ENCODE measurements at places on chromosomes 16 and 17.
A peak's percentile ranks its signal among the peaks of the same experiment; 100 is the strongest.

DNA sequence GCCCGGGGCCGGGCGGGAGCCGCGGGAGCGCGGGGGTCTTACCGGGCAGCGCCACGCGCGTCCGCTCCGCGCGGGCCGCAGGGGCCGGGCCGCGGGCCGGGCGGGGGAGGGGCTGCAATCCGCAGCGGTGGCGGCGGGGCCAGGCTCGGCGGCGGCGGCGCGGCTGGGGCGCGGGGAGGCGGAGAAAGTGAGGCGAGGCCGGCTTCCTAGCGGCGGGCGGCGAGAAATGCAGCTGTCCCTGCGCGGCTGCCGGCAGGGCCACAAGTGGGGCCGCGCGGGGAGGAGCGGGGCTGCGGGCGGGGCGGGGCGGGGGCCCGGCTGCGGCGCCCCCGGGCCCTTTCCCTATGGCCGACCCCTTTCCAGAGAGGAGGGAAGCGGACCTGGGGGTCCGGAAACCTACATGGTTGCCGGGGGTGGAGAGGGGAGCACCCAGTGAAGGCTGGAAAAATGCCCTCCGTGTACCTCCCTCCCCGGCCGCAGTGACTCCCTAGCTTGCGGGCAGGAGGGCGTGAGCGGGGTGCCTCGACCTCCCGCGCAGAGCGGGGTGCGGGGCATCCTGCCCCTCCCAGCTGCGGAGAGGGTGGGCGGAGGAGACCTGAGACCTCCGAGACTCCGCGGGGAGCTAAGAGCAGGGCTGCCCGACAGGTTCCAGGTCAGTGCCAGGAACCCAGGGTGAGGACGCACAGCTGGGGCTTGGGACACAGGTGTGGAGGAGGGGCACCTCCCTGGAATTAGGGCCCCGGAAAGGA lies at the start of gene CUEDC1:
CUEDC1 (minus strand) TSS at position 230 of the 749 bp plus-strand sequence. CDS start 69,848 bp downstream, outside the sequence.
- DNase-seq, result peak; percentile 63

GRCh38 chr17:79454826-79455225 lies 156.0 kb downstream of the RBFOX3 start:
- no peak for DNase-seq

GRCh38 chr17:36594626-36595401 lies 3.1 kb downstream of the DHRS11 start:
- DNase-seq, result no peak

DNA sequence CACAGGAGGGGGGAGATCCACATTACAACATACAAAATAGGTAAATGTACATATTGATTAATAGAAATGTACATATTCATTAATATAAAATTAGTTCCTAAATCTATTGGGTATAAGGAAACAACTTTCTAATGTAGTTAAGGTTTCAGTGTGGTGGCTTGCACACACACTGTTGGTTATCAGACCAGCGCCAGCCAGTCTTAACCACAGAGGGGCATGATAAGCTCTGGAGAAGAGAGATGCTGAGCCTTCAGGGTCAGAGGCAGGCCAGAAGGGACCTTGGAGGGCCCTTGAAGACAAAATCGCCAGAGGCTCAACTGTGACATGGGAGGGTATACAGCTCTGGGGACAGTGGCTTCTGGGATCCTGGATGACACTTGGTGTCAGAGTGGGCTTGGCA lies 10.9 kb upstream of the ZFP90 start:
- DNase-seq, result no peak

DNA sequence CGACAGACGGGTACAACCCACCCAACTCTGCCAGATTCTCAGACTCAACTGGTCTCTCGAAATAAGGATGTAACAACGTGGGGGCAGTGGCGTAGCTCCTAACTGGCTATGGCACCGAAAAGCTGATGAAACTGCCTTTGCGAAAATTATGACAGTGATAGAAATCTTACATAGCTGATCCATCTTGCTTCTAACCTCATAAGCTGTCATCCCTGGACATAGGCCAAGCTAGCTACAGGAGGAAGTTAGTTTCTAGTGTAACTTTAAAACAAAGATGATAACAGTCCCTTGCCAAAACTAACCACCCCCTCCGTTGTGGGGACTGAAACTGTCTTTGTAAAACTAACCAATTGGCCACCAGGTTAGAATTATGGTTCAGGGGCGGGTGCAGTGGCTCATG lies 220.1 kb downstream of the SLC39A11 start:
- no peak for DNase-seq

- DNase-seq, result no peak
Observed at GRCh38 chr17:50589095-50589705, 28.7 kb downstream of the CACNA1G start.

DNA sequence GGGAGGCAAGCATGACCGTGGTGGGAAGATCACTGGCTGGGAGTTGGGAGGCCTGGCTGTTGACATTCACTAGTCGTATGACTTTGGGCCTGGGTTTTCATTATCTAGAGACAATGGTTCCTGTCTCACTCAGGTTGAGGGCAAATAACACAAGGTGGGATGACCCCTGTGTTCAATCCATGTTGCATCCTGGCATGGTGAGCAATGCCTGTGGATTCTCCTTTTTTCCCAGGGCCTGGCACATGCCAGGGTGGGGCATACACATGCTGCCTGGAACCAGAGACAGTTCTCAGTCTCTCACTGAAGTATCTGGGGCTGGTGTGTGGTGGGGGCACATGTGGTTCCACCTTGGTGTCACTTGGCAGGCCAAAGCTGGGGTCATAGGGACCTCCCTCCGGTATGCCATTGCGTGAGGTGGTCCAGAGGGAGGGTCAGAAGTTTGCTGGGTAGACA lies 5.4 kb downstream of the THRA start:
- DNase-seq, result no peak

- DNase-seq, result peak; percentile 41
Observed at GRCh38 chr16:11355862-11356261, 10.6 kb downstream of the RMI2 start.

GRCh38 chr17:47057830-47058229 lies 78.8 kb upstream of the RPRML start:
- DNase-seq, result no peak

- DNase-seq, result no peak
Observed at GRCh38 chr17:42562388-42563142, 617 bp downstream of the COASY start.

DNA sequence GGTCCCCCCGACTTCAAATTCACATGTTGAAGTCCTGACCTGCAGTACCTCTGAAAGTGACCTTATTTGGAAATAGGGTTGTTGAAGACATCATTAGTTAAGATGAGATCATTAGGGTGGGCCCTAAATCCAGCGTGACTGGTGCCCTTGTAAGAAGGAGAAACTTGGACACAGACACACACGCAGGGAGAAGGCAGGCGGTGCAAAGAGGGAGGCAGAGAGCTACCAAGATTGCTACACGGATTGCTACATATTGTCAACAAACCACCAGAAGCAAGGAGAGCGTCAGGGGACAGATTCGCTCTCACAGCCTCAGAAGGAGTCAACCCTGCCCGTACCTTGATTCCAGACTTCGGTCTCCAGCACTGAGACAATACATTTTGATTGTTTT lies 6.8 kb upstream of the WBP2 start:
- no peak for DNase-seq

GRCh38 chr16:80619824-80620223 lies 79.0 kb downstream of the DYNLRB2 start:
- DNase-seq, result no peak

GRCh38 chr16:78768718-78769117 lies 669.3 kb downstream of the WWOX start:
- no peak for DNase-seq

DNA sequence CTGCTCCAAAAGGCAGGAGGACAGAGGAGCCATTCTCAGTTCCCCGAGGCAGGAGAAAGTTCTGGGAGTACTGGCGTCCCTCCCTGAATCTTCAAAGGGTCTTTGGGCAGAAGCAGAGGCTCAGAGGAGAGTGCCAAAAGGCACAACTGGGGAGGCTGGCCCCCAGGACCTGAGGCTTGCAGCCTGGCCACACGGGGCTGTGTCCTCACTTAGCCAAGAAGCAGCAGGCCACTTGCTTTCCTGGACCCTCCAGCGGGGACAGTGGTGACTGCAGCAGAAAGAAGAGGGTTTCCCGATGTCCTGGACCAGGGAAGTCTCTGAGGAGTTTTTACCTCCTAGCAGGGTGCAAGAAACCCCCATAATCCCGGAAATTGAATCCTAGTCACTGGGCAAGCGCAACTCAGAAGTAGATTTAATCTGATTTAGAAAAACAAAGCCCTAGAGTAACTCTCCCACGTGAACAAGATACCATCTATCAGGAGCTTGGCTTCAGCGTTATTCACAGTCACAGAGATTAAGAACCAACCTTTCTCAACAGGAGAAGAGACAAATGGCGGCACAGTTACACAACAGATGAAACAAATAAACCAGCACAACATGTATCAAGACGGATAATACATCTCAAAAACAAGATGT lies 25.5 kb upstream of the BCO1 start:
- no peak for DNase-seq

- DNase-seq, result no peak
Observed at GRCh38 chr16:85314512-85314971, 202.3 kb upstream of the CIBAR2 start.
